ENCODE measurements at places on chromosomes 7 and 10.
A peak's percentile ranks its signal among the peaks of the same experiment; 100 is the strongest.

DNA sequence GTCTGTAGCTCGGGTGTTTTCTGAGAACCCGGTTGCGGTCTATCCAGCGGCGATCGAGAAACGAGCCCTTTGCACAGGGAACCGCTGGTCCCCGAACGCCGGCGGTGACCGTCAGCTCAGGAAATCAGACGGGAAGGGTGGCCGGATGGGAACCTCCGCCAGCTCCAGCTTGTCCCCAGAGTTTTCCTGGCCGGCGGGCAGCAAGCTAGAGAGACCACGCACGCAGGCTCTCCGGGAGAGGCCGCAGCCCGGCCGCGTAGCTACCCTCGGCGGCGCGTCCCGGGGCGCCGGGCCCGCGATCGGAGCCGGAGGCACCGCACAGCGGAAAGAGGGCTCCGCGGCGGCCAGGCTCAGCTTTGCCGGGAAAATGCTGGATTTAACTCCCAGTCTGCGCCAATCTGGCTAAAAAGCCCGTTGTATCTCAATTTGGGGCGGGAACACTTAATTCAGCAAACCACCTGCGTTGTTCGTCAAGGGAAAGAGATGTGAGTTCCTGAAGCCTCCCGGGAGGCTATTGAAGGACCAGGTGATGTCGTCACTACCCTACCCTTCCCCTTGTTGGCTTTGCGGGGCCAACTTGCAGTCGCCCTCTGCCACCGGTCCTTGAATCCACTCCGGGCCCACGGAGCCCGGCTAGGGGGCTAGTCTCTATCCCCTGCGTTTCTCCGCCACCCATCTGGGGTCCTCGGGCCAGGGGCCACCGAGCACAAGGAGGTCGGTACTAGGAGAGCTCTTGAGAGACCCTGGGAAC, 859 bp upstream of the CH25H start:
- peak; percentile 65 for DNase-seq

DNA sequence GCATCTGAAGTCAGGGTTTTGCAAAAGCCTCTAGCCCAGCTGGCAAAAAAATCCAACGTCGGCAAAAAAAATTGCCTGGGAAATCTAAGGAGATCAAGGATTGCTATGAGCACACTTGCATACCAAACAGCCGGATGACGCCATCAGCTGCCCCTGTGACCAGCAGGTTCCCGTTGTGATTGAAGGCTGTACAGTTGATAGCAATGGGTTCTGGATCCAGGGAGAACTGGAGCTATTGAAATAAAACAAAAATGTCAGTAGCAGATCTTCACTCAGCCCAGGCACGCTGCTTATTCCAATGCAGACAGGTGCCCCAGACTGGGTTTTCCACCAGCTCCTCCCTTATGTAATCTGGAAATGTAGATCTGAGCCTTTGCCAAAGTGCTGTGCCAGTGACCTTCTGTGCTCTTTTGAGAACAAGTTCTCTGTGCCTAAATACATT, 18.7 kb upstream of the CYREN start:
- DNase-seq, result no peak

GRCh38 chr7:91033574-91033973, 230.7 kb upstream of the FZD1 start:
- no peak for DNase-seq

- peak; percentile 30 for DNase-seq
Measured at GRCh38 chr7:114645451-114645850, 230.8 kb downstream of the FOXP2 start.

DNA sequence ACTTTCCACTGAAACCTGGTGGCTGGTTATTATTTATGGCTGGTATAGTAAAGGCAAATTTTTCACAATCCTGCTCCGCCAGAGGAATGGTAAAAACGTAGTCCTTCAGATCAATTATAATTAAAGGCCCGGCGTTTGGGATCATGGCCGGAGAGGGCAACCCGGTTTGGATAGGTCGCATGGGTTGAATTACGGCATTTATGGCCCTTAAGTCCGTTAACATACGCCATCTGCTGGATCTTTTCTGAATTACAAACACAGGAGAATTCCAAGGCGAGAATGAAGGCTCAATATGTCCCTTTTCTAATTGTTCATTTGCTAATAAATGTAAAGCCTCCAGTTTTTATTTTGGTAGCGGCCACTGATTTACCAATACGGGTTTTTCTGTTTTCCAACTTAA, 11.3 kb upstream of the TAS2R3 start:
- DNase-seq, result no peak

- no peak for DNase-seq
Measured at GRCh38 chr7:151672716-151673115, 153.0 kb upstream of the RHEB start.

- no peak for DNase-seq
Measured at GRCh38 chr10:91627344-91628102, 5.3 kb downstream of the PPP1R3C start.

DNA sequence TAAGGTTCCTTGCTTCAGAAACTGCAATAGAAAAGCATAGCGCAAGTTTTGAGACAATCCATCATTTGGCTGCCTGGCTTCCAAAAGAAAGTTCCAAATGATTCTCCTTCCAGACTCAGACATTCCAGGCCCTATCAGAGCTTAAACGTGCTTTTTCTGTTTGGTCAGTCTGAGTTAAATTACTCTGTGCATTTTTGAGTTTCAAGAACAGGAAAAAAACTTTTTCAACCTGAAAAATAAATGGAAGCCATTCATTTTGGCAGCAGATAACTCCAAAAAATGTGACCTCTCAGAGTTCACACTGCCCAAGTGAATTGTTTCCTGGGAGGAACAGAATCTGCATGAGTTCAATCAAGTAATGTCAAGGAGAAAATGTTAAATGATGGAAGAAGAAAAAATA, 354.2 kb downstream of the CXCL12 start:
- no peak for DNase-seq

DNA sequence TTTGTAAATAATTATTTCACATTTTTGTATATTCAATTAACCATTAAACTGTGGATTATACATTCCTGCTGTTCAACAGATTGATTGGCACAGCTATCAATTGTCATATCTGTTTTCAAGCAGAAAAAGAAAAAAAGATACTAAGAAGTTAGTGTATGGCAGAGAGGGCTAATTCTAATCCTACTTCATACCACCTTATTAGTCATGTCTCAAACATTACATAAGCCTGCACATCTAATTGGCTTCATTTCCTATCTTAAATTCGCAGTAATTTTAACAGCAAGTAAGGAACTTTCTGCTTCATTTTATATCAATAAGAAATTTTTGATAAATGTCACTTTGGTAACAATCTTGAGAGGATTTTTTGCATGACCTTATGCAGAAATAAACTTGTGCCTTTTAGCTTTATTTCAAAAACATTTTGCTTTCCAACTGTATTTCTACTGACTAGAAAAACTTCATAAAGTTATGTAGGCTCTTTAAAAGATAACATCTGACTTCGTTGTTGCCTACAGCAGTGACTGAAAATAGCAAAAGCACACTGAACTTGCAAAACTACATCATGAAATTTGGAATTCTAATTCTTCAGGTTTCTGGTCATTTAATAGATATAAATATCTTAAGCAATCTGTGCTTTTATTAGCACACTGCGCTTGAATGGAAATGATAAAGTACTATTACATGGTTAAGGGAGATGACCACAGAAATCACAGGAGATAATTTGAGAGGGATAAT, 111.5 kb downstream of the SEMA3C start:
- DNase-seq, result no peak
